CD14-positive monocyte (primary cell): ENCODE measurements at places on chromosomes 4 and X. TPM values are rescaled to one million over a fixed set of nuclear protein-coding genes. Genes with fewer than 3 reads are reported as not detected.

COL4A5 gene
- not detected for polyA plus RNA-seq

- no peak for DNase-seq
Observed at GRCh38 chr4:156568484-156568883, 403.1 kb downstream of the PDGFC start.

GRCh38 chr4:30842142-30842541, 122.0 kb downstream of the PCDH7 start:
- DNase-seq = no peak

UGT2B10 gene
- polyA plus RNA-seq = not detected in 2 replicates

GRCh38 chrX:65266482-65266881, 268.1 kb downstream of the LAS1L start:
- DNase-seq = no peak

DNA sequence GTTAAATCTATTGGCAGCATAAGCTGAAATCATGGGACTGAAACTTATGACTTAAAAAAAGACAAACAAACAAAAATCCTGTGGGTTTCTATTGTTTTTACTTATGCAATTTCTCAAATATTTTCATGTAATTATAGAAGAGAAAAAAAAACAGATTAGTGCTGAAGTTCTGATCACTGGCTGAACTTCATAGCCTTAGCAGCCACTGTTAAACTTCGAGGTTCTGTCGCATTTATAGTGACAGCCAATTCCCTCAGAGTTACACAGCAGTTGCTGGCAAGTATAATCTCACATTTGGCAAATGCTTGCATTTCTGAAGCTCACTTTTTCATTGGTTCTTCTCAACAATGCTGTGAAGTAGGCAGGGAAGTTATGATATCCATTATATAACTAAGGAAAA, 748.9 kb upstream of the MAGEB2 start:
- no peak for DNase-seq

DNA sequence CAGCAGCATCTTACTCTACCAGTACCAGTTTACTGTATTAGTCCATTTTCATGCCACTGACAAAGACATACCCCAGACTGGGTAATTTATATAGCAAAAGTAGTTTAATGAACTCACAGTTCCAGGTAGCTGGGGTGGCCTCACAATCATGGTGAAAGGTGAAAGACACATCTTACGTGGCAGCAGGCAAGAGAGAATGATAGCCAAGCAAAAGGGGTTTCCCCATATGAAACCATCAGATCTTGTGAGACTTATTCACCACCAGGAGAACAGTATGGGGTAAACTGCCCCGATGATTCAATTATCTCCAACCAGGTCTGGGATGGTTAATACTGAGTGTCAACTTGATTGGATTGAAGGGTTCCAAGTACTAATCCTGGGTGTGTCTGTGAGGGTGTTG, 69.3 kb downstream of the YIPF6 start:
- no peak for DNase-seq

DNA sequence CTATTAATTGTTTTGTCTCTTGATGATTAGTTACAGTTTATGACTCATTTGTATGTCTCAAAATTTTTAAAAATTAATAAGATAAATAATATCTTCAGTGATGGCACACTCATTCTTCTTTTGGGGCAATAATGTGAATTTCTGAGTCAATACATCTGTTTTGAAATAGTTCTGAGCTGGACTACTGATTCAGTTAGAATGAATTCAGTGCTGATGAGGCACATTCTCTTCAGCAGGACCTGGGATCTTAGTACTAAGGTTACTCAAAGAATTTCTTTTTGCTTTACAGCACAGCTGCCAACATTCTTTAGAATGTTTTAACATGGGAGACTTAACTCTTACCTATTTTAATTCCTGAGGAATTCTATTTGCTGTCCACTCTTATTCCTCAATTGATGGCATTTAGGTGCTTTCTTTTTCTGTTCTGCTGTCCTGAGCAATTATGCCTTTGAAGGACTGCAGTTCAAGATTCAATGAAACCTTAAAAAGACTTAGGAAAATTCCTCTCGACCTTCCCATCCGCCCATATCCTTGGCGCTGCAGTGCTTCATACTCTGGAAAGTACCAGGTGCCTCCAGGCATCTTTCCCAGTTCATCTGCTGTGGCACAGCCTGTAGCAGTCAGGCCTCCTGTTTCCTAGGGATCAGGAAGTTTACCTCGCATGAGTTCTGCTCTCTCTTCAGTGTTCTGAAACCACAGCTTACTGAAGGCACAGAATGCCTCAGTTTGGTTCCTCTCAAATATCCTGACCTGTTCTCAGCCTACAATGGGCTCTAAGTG, 213.7 kb downstream of the FSTL5 start:
- DNase-seq = no peak

DNA sequence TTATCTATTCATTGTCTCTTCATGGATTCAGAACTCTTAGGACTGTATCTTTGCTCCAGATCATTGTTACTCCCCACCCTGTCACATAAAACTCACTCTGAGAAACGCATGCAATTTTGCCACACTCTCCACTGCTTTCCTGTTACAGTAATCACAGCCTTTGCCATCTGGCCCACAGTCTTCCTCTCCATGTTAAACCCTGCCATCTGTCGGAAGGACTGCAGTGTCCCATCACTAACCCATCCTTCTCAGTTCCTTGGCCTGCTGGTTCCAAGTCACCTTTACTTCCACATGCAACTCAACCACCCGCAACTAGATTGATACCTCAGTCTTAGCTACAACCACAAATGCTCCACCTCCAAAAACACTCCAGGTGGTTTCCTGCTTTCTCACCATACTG, 308.7 kb upstream of the FAM241A start:
- no peak for DNase-seq

GRCh38 chr4:56668267-56668666, 12.8 kb downstream of the HOPX start:
- DNase-seq = no peak

UVSSA gene
- polyA plus RNA-seq = 4.8 TPM

PROM1 gene
- not detected for polyA plus RNA-seq

DNA sequence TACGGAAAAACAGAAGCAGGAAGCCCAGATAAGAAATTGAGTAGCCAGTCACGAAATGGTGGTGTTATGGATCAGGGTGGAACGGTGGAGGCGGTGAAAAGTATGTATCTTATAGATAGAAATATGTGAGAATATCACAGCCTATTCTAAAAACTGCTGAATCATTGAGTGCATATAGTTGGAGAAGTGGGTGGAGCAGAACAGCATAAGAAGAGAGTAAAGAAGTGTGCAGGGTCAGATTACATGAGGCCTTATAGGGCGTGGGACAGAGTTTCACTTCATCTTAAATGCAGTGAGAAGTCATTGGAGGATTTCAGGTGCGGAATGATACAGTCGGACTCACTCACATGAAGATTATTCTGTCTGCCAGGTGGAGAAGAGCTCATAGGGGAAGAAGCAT, 293.1 kb downstream of the TRIML1 start:
- no peak for DNase-seq

ETDB gene
- polyA plus RNA-seq = not detected

DNA sequence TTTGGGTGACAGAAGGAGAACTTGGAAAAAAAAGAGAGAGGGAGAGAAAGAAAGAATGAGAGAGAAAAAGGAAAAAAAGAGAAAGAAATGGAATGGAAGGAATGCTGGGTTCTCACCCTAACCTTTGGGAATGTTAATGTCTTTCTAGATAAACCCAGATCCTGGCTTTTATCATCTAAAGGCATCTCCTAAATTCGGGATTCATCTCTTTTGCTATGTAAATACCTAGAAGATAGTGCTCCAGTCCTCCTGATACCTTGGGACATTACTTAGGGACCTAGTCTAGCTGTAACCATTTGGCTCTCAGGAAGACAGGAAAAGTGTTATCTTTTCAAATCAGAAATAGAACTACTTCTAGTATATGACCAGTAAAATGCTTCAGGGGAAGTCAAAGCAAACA, 15.8 kb upstream of the SPCS3 start:
- no peak for DNase-seq

DNA sequence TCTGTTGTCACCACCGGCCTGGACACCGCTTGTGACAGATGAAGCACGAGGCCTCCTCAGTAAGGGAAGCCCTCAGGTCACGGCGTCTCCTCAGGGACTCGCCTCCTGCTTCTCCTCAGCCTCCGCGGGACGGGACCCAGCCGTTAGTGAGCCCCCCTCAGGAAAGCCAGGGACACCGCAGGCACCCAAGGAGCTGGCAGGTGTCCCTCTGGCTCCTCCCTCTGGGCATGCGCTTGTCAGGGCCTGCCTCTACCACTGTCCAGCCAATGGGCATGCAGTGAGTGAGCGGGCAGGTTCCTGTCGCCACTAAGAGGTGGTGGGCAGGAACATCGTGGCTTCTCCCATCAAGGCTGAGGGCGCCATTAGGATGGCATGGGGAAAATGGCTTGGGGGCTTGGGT, 23.5 kb upstream of the CT55 start:
- no peak for DNase-seq

DNA sequence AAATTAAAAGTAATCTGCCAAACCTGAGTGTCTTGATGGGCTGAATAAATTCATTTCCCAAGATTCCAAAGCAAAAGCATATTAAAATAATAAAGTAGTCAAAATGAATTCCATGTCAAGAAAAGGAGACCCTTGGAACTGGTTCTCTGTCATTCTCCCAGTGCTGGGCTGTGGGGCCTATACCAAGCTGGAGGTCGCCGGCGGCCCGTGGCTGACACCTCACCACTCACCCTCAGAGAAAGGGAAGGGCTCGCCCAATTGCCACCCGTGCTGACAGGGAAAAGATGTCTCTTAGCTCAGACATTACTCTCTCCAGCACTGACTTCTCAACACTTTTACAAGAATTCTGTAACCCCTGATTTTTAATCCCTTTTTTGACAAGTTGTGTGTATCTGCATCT, 51.7 kb downstream of the GATB start:
- no peak for DNase-seq

- DNase-seq = no peak
Observed at GRCh38 chr4:7649411-7649740, 214.6 kb upstream of the PSAPL1 start.

DNA sequence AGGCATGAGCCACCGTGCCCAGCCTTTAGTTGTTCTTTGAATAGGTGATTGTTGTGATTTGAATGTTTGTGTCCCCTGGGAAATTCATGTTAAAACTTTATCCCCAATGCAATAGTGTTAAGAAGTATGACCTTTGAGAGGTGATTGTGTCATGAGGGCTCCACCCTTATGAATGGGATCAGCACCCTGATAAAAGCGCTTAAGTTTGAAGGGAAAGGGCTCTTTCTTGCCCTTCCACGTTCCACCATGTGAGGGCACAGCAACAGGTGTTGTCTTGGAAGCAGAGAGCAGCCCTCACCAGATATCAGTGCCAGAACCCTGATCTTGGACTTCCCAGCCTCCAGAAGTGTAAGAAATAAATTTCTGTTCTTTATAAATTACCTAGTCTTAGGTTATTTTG, 33.7 kb upstream of the RP2 start:
- no peak for DNase-seq

GRCh38 chr4:107388736-107389274, 331.2 kb downstream of the PAPSS1 start:
- no peak for DNase-seq

DNA sequence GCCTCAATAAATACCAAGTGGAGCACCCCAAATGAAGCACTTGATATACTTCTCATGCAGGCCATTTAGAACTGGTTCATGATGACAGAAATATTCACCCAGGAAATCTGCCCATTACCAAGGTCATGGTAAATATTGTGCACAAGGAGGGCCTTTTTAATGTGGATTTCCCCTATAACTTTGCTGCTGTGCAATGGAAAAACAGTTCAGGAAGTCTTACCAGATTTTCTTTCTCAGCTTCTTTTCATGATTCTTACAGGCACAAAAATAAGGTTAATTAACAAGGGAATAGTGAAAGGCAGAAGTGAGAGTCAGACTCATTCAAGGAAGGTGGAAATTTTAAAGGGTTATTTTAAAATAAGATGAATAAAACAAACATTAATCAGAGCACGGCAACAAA, 904.3 kb upstream of the GRIA3 start:
- no peak for DNase-seq

DNA sequence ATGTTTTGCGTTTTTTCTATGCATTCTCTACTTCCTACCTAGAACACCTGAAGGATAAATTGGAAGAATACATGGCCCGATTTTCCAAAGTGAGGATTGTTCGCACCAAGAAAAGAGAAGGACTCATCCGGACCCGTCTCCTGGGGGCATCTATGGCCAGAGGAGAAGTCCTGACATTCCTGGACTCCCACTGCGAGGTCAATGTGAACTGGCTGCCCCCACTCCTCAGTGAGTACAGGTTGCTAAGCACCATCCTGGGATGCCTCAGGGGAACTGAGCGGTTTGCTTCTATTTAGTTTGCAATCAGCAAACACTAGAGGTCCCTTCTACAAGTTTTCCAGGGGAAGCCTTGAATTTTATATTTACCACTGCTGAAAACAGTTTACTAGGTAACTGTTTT, 359.3 kb upstream of the GALNT7 start:
- no peak for DNase-seq

DNA sequence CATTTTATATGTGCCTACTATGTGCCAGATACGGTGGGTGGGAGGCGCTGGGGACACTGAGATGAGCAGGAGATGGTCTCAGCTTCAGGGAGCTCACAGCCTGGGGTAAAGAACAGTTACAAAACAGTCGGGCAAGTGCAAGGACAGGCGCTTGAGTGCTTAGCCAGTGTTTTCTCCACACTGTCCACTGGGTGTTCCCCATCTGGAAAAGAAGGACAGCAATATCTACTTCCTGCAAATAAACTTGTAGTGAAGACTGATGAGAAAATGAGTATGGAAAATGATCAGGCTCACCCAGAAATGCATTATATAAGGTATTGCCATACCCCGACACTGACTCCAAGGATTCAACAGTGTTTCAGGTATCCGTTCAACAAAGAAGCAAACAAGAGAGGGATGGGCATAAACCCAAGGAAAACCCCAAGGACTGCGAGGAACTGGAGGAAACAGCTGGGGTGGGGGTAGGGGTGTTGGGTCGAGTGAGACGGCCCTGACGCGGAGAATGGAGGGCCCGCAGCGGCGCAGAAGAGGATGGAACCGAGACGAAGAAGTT, 835 bp downstream of the TMEM185A start:
- peak; percentile 4 for DNase-seq

DNA sequence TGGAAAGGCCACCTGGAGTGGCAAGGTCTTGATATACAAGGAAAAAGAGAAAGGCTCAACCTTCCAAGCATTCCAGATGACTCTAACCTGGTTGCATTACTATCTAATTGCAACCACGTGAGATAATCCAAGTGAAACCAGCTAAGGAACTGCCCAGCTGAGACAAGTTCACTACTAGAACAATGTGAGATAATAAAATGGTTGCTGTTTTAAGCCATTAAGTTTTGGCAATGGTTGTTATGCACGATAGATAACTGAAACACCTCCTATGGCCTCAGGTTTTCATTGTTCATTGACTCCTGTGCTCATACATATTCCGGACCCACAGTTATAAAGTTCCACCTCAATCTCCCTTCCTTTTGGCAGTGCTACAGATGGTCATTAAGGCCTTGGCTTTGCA, 9.2 kb upstream of the CXorf66 start:
- no peak for DNase-seq

DNA sequence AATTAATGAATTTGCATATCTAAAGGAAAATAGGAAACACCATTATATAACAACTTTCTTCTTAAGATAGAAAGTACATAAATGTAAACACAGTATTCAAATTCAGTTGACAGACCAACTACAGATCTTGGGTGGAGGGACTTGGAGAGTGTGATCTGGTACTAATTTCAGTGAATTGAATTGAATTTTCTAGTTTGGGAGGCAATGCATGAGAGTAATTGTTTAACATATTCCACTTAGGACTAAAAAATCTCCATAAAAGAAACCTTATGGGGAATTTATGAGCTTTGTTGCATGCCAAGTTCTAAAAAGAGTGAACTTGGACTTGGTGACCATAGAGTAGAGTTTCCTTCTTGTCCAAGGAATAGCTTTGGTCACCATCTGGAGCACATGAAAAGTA, 261.1 kb upstream of the TTC29 start:
- DNase-seq = no peak
